ENCODE measurements at places on chromosomes 3 and 15.

- no peak for DNase-seq
These were observed 52.1 kb downstream of the TM2D3 start for GRCh38 chr15:101600035-101600434.

DNA sequence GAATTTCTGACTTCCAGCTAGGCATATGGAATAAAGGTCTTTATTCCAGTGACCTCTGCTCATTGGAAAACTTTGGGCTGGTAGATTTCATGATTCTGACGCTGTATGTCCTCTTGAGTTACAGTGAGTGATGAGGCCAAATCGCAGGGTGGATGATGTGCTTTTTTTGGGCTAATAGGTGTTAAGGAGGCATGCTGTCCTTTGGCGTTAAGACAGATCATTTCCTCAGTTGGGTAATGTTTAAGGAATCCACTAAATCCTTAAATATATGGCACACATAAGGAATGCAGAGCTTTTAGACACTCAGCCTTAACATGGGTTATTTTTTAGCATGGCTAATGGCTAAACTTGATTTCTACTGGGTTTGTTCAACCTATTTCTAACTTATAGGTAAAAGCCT, 87.9 kb downstream of the LPP start:
- no peak for DNase-seq

- no peak for DNase-seq
These were observed 21.1 kb upstream of the GAP43 start for GRCh38 chr3:115602194-115602593.

DNA sequence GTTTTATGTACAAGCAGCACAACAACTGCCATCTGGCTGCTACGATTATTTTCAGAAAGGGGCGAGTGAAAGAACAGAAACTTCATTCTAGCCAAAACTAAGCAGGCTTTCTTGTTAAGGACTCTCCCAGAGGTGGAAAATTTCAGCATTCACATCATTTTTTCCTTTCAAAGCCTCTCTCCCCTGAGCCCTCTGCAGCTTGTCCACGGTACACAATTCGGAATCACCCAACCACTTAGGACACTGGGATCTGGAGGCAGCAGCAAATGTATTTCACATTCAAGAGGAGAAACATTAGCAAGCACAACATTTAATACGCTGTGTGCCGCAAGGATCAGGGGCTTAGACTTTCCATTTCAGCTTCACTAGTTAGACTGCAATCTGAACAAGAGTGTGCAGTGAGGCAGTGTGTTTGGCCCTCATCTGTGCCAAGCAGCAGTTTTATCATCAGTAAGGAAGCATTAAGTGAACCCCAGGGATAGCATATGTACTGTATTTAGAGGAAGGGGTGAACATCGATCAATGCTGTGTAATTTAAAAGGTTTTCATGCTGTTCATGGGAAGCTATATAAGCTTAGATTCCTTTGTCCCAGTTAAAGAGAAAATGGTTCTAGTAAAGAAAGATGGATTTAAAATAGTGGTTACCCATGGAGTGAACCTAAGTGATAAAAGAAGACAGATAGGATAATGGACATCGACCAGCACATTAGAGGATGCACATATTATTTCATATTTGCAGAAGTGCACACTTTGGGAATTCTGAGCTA, 504.9 kb downstream of the TBL1XR1 start:
- DNase-seq = no peak

GRCh38 chr3:99071096-99071495, 169.6 kb upstream of the DCBLD2 start:
- DNase-seq = no peak

DNA sequence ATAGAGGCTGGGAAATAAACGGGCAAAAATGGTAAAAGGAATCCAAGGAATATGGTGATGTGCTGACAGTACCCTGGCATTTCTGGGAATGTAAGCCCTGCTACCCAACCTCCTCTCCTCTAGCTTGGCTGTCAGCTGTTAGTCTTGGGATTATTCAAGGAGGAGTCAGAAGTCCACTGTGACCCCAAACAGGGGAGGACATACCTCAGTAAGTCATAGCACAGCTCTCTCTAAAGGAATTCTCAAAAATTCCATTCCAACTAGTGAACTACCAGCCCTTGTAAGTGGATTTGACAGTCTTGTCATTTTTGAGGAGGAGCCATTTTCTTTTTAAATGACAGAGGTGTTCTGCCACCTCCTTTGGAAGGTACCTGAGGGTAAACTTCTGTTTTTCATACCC, 207.5 kb downstream of the PDCD6IP start:
- no peak for DNase-seq

DNA sequence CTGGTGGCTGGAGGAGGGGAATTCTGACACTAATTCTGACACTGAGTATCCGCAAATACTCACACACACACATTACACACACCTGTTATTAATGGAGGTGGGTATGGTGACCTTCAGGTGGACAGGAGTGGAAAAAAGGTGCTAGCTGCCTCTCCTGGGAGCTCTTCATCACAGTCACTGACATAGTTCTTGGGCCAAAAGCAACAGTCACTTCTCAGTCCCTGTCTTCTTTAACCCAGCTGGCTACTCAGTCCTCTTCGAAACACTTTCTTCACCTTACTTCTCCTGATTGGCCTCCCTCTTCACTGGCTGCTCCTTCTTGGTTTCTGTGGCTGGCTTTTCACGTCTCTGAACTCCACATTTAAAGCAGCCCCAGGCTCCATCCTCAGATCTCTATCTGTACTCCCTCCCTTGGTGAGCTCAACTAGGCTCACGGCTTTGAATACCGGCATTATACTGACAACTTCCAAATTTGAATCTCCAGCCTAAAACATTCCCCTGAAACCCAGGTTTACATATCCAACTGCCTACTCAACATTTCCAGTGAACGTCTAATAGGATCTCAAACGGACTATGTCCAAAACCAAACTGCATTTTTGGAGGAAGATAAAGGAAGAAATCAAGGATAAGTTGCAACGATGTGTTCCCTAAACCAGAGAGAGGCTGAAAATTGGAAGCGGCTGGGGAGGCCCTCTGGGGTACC, 53.2 kb upstream of the HEG1 start:
- no peak for DNase-seq

DNA sequence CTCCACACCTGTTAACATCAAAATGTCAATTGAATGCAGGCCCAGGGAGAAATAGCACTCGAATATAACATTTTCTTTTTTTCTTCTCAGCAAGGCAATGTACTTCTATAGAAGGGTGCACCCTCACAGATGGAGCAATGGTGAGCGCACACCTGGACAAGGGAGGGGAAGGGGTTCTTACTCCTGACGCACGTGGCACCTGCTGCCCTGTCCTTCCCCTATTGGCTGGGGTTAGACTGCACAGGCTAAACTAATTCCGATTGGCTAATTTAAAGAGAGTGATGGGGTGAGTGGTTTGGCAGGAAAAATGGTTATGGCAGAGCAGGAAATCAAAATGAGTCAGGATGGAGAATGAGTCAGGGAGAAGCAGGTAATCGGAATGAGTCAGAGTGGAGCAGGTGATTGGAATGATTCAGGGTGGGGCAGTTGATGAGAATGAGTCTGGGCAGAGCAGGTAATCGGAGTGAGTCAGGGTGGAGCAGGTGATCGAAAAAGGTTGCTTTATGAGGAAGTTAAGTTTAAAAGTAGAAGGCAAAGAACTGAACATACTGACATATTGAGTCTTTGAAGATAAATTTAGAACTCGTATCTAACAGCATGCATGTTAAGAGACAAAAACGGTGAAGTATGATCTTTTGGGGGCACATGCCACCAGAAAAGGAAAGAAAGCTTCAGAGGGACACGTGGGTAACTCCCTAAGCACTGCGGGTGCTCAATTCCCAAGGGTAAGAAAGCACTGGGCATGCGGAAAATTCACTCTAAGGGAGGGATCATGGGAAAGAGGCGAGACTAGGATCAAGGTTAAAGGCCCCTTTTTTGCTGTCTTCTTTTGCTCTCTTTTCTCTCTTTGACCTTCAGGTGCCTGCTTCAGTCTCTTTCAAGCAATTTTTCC, 72.9 kb upstream of the GALNT15 start:
- no peak for DNase-seq

DNA sequence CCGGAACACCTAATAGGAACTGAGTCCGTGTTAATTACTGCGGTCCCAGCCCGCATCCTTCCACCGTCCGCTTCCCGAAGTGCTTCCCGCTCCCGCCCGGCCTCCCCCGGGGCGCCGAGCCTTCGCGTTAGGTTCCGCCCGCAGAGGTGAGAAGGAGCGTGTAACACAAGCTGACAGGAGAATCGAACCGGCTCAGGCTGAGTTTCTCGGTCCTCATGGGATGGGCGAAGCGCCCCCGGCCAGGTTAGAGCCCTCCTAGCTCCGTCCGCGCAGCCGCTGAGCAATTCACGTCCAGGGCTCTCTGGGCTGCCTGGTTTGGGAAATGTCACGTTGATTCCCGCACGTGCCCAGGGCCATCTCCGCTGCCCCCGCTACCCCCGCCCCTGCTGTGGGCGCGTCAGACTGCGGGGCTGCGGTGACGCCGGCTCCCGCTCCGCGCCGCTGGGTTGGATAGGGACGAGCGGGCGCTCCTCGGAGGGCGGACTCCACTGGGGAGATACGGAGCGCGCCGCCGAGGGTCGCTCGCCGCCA, 954 bp downstream of the CLDN11 start:
- no peak for DNase-seq

DNA sequence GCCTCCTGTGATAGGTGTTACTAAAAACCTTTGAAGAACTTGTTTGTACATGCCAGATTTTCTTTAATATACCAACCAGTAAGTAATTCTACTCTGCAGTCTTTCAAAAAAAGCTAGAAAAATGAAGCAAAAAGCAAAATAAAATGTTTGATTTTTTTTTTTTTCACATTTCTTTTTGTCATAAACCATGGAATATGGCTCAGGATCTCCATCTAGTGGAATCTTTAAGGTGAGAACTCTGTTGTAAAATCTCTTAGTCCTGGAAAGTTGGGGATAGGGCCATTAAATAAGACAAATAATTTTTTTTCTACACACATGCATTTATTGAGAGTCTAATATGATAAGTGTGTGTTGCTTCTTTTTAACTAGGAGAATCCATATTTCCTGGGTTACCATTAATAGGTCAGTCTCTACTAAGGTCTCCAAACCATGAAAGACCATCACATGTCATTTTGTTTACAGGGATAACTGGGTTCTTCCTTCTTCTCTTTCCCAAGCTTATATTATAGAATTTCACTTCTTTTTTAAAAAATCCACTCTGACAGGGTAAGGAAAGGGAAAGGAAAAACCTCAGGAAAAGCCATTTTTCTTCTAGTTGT, 84.6 kb downstream of the SLC9A9 start:
- no peak for DNase-seq
